ENCODE measurements at places on chromosomes 7 and 10. TPM values are rescaled to one million over a fixed set of nuclear protein-coding genes. Genes with fewer than 3 reads are reported as not detected.
A peak's percentile ranks its signal among the peaks of the same experiment; 100 is the strongest.

- DNase-seq, result no peak
These were observed 12.6 kb upstream of the AOAH start for GRCh38 chr7:36736899-36737211.

GRCh38 chr7:117688126-117688525 lies 185.1 kb downstream of the CTTNBP2 start:
- DNase-seq, result no peak

- no peak for DNase-seq
These were observed 4.7 kb downstream of the CASD1 start for GRCh38 chr7:94514140-94514889.

DNA sequence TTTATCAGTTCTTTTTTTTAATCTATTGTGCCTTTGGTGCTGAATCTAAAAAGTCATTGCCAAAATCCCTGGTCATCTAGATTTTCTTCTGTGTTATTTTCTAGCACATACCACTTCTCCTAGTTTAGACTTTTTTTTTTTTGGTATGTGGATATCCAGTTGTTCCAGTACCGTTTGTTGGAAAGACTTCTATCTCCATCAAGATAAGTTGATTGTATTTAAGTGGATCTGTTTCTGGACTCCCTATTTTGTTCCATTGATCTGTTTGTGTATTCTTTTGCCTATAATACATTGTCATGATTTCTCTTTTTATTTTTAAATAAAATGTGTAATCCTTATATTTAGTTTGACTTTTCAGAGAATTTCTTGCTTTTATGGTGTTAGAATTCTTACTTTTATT lies 35.5 kb downstream of the RSBN1L start:
- no peak for DNase-seq

- DNase-seq, result no peak
These were observed 684 bp upstream of the HOXA5 start for GRCh38 chr7:27143950-27144780.

DNA sequence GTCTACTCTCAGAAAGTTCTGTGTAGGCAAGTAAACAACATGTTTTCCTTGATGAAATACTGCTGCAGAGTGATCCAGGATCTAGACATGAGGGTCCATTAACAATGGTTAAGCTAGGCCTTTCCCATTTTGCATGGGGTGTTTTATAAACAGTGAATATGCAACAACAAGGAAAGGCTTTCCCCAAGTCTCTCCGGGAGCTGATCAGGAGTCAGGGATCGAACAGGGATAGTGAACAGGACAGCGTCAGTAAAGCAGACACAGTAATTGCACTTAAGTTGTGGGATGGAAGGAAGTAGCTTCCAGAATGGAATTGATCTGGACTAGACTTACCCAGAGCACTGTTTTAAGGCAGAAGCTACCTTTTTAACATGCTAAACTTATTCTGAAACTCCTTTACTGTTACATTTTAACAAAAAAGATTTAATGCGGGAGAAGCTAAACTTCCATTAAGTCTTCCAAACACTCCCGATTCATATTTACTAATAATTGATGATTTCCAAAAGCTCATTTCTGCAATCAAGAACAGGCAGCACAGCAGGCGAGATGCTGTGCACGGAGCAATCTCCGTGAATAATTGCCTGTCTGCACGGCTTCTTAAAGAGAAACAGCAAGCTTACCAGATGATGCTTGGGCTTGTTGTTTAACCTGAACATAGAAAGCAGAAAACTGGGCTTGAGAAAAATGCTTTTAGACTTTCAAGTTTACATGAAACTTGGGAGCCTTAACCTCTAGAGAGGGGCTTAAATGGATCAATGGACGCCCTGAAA lies 50.3 kb upstream of the DOCK1 start:
- no peak for DNase-seq

- no peak for DNase-seq
These were observed 1.2 kb upstream of the NOM1 start for GRCh38 chr7:156948361-156948760.

- no peak for DNase-seq
These were observed 648.0 kb upstream of the IGFBP3 start for GRCh38 chr7:46569133-46569465.

GRCh38 chr7:135390829-135391228 lies 119.1 kb downstream of the CNOT4 start:
- DNase-seq, result no peak

DNA sequence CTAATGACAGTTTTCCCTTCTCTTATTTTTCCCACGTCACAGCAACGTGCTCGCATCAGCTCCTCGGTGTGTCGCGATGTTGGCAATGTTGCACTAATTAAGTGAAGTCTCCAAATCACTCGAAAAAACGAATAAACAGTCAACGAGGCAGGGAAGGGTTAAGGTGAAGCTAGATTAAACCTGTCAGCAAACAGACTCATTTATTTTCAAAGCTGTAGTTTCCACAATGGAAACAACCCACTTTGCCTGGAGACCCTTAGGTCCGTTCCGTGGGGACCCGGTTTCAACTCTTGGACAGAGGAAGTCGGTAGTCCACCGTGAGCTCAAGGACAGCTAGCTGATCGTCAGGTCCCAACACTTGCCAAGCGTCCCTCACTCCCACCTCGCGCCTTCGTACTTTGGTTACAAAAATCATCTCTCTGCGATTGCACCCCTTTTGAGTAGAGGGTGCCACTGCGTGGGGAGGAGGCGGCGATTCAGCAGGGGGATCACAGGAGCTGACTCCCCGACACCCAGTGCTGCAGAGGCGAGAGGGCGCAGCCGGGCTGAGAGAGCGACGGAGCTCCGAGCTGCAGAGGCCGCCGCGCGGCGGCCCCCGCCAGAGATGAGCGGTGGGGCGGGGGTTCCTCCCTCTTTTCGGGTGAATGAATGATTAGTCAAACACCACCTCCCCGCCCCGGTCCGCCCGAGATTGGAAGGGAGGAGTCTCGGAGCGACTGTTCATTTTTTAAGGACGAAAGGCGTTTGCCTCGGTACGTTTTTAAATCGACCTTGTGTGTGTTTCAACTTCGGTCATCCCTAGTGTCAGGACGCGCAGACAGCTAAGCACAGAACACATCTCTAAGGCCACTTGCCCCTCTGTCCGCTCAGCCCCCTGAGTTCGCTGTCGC lies 1.3 kb upstream of the BMPER start:
- peak; percentile 68 for DNase-seq

DNA sequence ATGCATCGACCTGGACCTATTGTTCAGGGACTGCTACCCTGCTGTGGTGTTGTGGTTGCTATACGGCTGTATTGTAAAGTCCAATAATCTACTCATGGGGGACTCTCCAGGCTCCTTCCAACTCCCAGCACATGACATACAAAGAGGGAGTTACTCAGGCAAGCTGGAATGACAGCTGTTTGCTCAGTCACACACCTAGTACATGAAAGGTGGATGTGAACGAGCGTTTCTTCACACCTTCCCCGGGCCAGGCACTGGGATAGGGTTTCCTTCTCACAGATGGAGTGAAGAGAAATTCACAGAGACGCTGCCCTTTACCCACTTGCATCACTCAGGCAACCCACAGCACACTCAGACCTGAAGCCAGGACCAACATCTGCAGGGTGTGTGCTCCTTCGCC lies 215.7 kb downstream of the TNS3 start:
- DNase-seq, result no peak

DNA sequence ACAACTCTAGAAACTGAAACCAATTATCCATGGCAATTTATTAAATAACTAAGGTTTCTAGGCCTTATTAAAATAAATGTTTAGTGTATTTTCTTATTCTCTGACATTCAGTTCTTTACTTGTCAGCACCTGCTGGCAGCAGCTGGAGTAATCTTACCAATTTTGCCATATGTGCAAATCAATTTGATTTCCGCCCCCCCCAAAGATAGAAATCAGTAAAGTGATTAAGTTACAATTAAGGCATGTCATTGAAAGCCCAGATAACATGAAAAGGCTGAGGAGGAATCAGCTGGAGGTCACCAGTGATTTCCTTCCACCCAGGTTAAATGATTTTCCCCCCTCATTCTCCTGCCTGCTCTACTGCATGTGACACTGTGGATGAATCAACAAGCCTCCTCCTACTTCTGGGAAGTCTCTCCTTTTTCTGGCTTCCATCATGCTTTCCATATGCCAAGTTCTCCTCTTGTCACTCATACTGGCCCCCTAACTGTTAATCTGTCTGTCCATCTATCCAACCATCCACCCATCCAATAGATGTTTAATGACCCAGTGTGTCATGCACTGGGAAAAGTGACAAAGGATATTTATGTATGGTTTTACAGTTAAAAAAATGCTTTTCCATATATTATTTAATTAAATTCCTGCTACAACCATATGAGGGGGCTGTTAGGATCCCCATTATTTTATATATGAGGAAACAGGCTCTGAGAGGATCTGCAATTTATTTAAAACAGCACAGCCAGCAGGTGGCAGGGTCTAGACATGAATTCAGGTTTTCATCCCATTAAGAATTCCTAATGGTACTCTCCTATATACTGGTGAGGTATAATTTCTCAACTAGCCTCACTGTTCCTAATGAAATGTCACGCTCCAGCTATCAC lies 116.5 kb downstream of the ATXN7L1 start:
- no peak for DNase-seq

DNA sequence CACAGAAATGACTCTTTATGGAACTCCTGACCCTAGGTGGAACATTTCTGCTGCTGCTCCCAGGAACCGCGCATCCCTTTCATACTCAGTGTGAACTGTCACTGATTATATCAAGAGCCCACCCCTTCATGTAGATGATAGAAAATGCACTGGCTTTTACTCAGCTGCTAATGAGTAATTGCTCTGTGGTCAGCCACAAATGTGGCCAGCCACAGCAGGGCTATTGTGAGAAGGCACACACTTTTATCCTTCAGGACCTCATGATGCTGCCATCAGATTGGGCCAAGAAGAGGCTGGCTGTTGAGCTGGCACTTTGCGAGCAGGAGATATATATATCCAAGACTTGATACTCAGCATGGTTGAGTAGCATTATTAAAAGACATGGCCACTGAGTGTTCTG lies 124.7 kb downstream of the CFAP58 start:
- DNase-seq, result no peak

- DNase-seq, result no peak
These were observed 44.2 kb downstream of the DLD start for GRCh38 chr7:107934991-107935770.

DNA sequence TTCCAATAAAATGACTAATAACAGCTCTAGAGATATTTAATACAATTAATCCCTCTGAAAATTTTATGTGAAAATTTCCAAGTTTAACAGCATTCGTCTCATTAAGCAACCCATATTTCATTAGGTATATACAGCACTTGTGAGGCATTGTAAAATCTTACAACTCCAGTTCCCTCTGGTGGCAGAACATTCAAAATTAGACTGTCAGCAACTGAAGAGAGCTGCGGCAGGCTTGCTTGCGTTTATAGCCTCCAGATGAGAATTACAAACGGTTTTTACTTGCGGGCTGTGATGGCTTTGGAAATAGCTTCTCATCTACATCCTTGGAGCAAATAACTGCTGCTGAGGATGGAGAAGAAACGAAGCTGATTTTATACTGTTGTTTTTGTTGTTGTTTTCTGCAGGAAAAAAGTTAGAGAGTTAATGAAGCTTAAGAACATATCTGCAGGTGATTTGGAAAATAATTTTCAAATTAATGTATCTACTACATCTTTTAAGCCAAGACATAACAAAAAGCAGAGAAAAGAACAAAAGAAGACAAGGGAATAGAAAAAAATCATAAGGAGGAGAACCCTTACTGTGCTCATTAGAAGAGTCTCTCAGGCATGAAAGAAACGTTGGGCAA lies 171.3 kb downstream of the MAGI2 start:
- DNase-seq, result no peak

DNA sequence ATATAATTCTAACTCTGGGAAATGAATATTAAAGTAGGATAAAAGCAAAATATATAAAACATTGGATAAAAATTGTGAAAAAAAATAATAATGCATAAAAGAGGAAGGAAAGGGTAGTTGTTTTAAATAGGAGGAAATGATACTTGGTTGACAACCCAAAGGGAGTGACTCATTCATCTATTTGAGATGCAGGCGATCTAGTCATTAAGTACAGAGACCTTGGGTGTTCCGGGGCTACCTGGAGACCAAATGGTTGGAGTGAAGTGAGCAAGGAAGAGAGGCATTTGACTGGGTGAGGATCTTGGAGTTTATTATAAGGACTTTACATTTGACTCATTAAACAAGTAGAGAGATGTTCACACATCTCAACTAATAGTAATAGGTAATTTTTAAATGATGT lies 111.0 kb downstream of the LRRTM3 start:
- DNase-seq, result no peak

DNA sequence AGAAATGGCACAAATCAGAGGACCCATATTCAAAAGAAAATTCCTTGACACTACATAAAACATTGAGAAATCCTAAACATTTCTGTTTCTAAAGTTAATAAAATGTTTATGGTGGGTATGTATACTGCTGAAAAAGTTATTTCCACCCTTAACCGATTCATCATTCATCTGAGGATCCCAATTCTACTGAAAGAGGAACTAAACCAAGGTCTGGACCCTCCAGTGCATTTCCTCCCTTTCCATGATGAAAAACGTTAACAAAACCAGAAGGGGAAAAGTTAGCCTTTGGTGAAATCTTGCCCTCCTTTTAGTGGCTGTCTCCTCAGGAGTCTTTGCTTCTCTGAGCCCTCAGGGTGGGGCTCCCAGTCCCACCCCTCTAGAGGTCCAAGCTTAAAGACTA lies 144.5 kb upstream of the ASAH2 start:
- DNase-seq, result no peak

- DNase-seq, result no peak
These were observed 1.2 kb downstream of the CYP2E1 start for GRCh38 chr10:133528296-133528844.

- DNase-seq, result no peak
These were observed 26.9 kb downstream of the ASAH2 start for GRCh38 chr10:50224330-50224952.

DNA sequence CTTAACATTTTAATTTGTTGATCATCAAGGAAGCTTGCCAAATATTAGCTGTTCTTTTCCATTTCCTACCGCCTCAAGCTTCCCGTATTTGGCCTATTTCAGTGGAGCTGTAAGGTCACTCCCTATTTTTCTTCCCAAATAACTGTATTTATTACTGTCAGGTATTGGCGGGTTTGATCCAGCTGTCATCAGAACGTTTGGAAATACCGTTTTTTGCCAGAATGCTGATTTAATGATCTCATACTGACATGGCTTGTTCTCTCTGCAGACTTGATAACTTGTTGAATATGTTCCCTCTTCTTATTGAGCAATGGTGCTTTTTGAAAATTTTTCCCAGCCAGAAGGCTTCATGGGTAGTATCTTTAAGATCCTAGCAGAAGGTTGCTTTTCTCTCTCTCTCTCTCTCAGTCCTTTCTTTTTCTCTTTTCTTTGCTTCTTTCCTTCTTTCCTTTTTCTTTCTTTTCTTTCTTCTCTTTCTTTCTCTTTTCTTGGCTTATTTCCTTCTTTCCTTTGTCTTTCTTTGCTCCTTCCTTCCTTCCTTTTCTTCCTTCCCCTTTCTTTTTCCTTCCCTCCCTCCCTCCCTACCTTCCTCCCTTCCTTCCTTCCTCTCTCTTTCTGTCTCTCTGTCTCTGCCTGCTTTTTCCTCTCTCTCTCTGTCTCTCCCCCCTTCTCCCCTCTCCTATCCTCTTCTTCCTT lies 42.1 kb downstream of the CUX1 start:
- no peak for DNase-seq

Gene OR2A12
- 0.11 TPM for polyA plus RNA-seq

Gene PNLIPRP2
- polyA plus RNA-seq, result not detected

Gene LEP
- 0.07 TPM for polyA plus RNA-seq

Gene FBXL13
- polyA plus RNA-seq, result 4.7 TPM

Gene NPTX2
- polyA plus RNA-seq, result 0.18 TPM

Gene STAG3
- polyA plus RNA-seq, result 21.0 TPM

Gene PRPS1L1
- polyA plus RNA-seq, result not detected

Gene EPO
- 0.20 TPM for polyA plus RNA-seq

Gene CYP2C8
- polyA plus RNA-seq, result 8.3 TPM

Gene RTKN2
- polyA plus RNA-seq, result 17.1 TPM
